ENCODE measurements at places on chromosomes 3 and 15. TPM values are rescaled to one million over a fixed set of nuclear protein-coding genes. Genes with fewer than 3 reads are reported as not detected.

Gene COX5A
- total RNA-seq: 606 TPM

Gene SNX22
- total RNA-seq: 0.96 TPM

Gene FOXL2
- 3.3 TPM for total RNA-seq

Gene CDC25A
- 10.9 TPM for total RNA-seq

Gene ADAMTS17
- 0.06 TPM for total RNA-seq

Gene GOLGA6L9
- total RNA-seq: 3.3 TPM

Gene TYRO3
- total RNA-seq: 12.7 TPM

Gene LRRC34
- not detected for total RNA-seq

Gene CNTN4
- total RNA-seq: not detected

Gene CLDN1
- total RNA-seq: 33.5 TPM

Gene DYNLT2B
- total RNA-seq: 26.1 TPM

Gene PDZRN3
- not detected for total RNA-seq

Gene SLC6A11
- 0.03 TPM for total RNA-seq

Gene PCOLCE2
- 38.2 TPM for total RNA-seq

Gene EPHA3
- total RNA-seq: not detected

Gene C3orf49
- not detected for total RNA-seq

Gene IL5RA
- total RNA-seq: not detected

Gene UBR1
- 5.4 TPM for total RNA-seq

Gene CNOT10
- 29.2 TPM for total RNA-seq

Gene THAP10
- total RNA-seq: 7.1 TPM

Gene ECE2
- not detected for total RNA-seq

Gene IL20RB
- total RNA-seq: 1.0 TPM

Gene HTR3E
- total RNA-seq: not detected

Gene SPTSSB
- not detected for total RNA-seq

Measured in A549 treated with CpdA at 1 μM for 4 hours (cell line).